ENCODE measurements at places on chromosomes 5 and 9.

- H3K27me3 ChIP-seq: no peaks in the 10 kb centered on the region
- H3K4me3 ChIP-seq: no peak overlapping the region
- no peaks in the 10 kb centered on the region for H3K4me1 ChIP-seq
- no peak overlapping the region for H3K27ac ChIP-seq
- H3K36me3 ChIP-seq: no peaks in the 10 kb centered on the region
These were observed 56.2 kb downstream of the CNTLN start for GRCh38 chr9:17191082-17191481.

GRCh38 chr5:139100825-139101224 is 97.3 kb downstream of the SIL1 start:
- no peaks in the 10 kb centered on the region for H3K27me3 ChIP-seq
- no peak overlapping the region for H3K4me3 ChIP-seq
- no peaks in the 10 kb centered on the region for H3K36me3 ChIP-seq
- no peak overlapping the region for H3K27ac ChIP-seq
- no peak for DNase-seq

- H3K36me3 ChIP-seq: no peaks in the 10 kb centered on the region
- no peaks in the 10 kb centered on the region for H3K4me1 ChIP-seq
- DNase-seq: no peak
These were observed 306.4 kb upstream of the PANK3 start for GRCh38 chr5:168885324-168886120.

- DNase-seq: no peak
- no peak overlapping the region for H3K27ac ChIP-seq
- no peaks in the 10 kb centered on the region for H3K27me3 ChIP-seq
- H3K36me3 ChIP-seq: no peaks in the 10 kb centered on the region
- no peak overlapping the region for H3K4me3 ChIP-seq
- no peaks in the 10 kb centered on the region for H3K4me1 ChIP-seq
These were observed 344.1 kb downstream of the ADAMTS6 start for GRCh38 chr5:65137631-65138030.

DNA sequence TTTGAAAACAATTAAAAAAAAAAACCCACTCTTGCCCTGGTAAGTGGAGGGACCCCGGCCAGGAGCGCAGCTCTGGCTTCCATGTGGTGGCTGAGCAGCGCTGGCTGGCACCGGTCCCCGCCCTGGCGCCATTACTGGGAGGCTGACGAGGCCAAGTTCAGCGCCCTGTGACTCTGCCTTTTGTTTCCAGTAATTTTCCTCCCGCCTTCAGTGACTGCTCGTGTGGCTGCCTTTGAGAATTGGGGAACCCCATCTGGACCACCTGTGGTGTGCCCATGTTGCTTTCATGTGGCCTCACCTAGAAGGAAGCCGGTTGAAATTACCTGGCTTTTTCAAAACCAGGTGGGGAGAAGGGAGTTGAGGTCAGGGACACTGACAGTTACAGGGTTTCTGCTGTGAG is 136.1 kb downstream of the GAPVD1 start:
- no peak overlapping the region for H3K4me3 ChIP-seq
- H3K27ac ChIP-seq: no peak overlapping the region
- H3K27me3 ChIP-seq: no peaks in the 10 kb centered on the region
- no peak for DNase-seq

- H3K27me3 ChIP-seq: no peaks in the 10 kb centered on the region
- H3K4me1 ChIP-seq: no peaks in the 10 kb centered on the region
- H3K27ac ChIP-seq: no peak overlapping the region
- no peak overlapping the region for H3K4me3 ChIP-seq
These were observed 292.1 kb upstream of the RORB start for GRCh38 chr9:74205056-74205455.

DNA sequence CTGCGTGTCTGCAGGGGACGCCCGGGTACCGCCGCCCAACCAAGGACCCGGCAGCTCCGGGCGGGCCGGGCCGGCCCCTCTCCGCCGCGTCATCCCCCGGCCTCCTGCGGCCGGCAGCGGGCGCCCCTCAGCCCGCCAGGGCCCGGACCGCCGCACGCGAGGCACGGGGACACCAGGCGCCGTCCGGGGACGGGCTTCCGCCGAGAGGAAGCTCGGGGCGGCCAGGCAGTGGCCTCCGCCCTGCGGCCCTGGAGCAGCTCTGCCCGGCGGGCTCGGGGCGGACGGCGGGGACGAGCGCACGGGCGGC is 373 bp downstream of the FBXW5 start:
- H3K27ac ChIP-seq: peak overlapping the region; percentile 63
- no peak for DNase-seq
- peak overlapping the region; percentile 63 for H3K4me3 ChIP-seq
- H3K27me3 ChIP-seq: no peaks in the 10 kb centered on the region
- H3K36me3 ChIP-seq: peaks cover 35% of the 10 kb centered on the region

DNA sequence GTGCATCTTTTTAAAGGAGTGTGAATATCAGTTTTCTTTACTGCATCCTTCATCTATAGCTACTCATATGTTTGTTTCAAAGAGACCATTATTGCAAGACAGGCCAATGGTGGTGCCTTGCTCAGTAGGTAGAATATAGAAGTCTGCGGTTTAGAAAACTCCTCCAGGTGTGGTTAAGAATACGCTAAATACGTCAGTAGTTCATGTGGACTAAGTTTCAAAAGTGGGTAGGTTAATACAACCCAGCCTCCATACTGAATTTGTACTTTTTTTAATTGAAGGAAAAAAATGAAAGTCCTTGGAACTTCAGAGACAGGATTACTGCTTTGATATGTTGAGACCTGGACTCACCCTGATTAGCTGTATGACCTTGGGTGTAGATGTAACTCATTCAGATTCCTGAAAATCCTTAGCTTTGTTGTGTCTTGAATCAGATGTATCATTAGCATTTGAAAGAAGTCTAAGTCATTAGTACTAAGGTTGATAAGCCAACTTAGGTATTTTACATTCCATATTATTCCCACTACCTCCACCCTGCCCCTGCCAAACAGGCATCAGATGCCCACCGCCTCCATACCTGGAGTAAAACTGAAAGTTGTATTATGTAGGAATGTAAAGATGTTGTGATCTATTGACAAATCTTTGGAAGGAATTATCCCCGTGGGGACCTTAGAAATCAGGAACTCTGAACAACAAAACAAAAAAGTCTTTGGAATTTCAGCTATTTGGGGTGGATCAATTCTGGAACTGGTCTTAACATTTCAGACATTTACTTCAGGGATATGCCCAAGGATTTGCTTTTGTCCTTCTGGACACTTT is 6.1 kb downstream of the BASP1 start:
- H3K36me3 ChIP-seq: no peaks in the 10 kb centered on the region
- H3K4me1 ChIP-seq: peaks cover 3% of the 10 kb centered on the region
- H3K4me3 ChIP-seq: no peak overlapping the region
- H3K27ac ChIP-seq: no peak overlapping the region
- no peak for DNase-seq

GRCh38 chr9:87395804-87396479 is 101.7 kb upstream of the DAPK1 start:
- no peaks in the 10 kb centered on the region for H3K27me3 ChIP-seq
- no peak overlapping the region for H3K27ac ChIP-seq
- DNase-seq: no peak
- H3K36me3 ChIP-seq: no peaks in the 10 kb centered on the region
- no peaks in the 10 kb centered on the region for H3K4me1 ChIP-seq

DNA sequence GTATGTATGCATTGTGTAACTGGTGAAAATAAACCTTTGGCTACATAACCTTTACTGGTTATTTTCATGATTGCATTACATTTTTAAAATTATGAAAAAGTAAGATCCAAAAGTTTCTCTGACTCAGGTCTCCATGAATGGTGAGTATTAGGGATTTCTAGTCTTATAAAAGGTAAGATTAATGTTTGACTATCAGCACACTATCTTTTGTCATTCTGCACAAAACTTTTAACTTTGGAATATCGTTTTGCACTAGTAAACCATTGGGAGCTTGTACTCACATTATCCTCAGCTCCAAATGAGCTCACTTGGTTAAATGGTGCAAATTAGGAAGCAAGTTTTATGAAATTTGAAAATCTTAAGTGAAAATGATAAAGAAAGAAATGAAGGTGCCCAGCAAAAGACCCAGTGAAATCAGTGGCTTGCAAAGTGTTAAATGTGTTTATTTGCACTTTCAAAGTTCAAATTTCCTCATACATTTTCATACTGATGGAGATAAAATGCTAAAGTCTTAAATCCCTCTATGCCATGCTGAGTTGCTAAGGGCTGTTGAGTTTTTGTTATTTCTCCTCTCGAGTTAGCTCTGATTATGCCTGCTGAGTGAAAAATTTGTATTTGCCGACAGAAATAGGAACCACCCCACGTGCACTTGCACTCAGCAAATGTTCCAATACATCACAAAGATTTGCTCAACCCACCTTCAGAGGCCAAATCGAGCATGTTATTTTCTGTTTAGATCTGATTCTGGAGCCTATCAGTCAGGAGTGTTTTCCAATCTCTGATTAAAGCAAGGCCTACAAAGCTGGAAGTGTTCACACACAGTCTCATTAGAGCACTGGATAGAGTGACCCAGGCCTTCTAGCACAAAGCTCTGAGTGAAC is 885.7 kb downstream of the NR2F1-AS1 start:
- H3K27me3 ChIP-seq: no peaks in the 10 kb centered on the region
- H3K36me3 ChIP-seq: no peaks in the 10 kb centered on the region
- H3K4me1 ChIP-seq: no peaks in the 10 kb centered on the region
- no peak overlapping the region for H3K27ac ChIP-seq
- DNase-seq: no peak

DNA sequence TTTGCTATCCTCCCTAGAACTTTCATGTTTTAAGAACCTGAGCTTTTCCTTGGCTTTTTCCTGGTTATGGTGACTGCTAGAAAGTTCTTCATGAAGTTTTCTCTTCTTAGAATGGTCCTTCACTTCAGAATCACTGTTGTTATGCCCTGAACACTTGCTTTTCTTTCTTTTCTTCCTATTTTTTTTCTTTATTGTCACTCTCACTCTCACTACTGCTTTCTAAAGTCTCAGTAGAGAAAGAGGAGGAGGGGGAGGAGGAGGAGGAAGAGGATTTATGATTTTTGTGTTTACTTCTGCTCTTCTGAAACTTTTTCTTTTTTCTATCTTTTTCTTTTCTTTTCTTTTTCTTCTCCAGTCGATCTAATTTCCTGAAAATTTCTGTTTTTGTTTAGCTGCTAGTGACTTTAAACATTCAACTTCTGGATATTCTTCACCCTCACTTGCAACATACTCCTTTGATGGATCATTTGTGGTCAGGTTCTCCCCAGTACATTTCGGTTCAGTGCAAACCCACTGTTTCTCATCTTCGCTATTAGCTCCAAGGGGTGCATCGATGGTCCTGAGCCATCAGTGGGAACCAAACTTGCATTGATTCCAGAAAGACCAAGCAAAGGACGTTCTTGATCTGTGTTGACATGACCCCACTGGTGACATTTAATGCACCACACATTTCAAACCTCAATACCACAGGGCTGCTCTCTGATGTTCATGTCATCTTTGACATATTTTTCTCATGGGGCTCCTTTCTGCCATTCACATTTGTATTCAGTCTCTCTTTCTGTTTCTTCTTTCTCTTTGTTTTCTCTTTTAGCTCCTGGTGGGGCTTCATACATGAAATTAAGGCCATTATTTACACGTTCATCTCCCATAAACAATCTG is 81.6 kb upstream of the HAND1 start:
- no peaks in the 10 kb centered on the region for H3K27me3 ChIP-seq
- H3K4me3 ChIP-seq: no peak overlapping the region
- H3K4me1 ChIP-seq: no peaks in the 10 kb centered on the region
- no peaks in the 10 kb centered on the region for H3K36me3 ChIP-seq
- no peak overlapping the region for H3K27ac ChIP-seq

Data from effector memory CD4-positive, alpha-beta T cell (primary cell).